Naive thymus-derived CD4-positive, alpha-beta T cell (primary cell): ENCODE measurements at places on chromosomes 3 and 15. TPM values are rescaled to one million over a fixed set of nuclear protein-coding genes. Genes with fewer than 3 reads are reported as not detected.

Gene SMAD6
- total RNA-seq = 0.38 and 0.63 TPM in 2 replicates

Gene PSTPIP1
- total RNA-seq = 182 and 189 TPM in 2 replicates

Gene ATP2C1
- total RNA-seq = 50.5 TPM

Gene TMED3
- 40.3 and 40.5 TPM in 2 replicates for total RNA-seq

Gene CSPG5
- total RNA-seq = 0.51 TPM

Gene CCR3
- total RNA-seq = 0.17 and 0.18 TPM in 2 replicates

Gene TM4SF1
- total RNA-seq = not detected

Gene ZBED2
- total RNA-seq = 0.13 TPM

Gene OIP5
- 0.51 TPM for total RNA-seq

Gene CATSPER2
- 12.2 TPM for total RNA-seq

Gene PDCD6IP
- 219 TPM for total RNA-seq

Gene ERC2
- total RNA-seq = not detected

GRCh38 chr15:75702436-75702835 is 10.2 kb downstream of the CSPG4 start:
- H3K27ac ChIP-seq = no peak overlapping the region
- no peak overlapping the region for H3K4me3 ChIP-seq
- H3K27me3 ChIP-seq = no peaks in the 10 kb centered on the region
- H3K4me1 ChIP-seq = no peaks in the 10 kb centered on the region
- H3K36me3 ChIP-seq = no peaks in the 10 kb centered on the region

DNA sequence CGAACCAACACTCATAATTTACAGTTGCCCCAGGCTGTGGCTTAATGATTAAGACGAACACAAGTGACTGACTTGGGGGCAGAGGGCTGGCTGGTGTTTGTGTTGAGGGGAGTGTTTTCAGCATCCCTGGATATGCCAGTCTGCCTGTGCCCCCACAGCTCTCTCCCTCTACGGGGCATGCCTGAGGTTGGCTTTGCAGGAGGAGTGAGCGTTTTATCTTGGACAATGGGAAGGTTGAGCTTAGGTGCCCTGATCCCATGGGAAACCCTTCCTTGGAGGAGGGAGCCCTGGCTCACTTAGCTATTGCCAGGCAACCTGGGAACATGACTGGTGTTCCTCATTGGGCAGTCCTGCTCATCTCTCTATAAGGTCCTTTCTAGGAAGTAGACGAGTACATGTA is 17.6 kb downstream of the FAM107A start:
- no peaks in the 10 kb centered on the region for H3K4me1 ChIP-seq
- DNase-seq = no peak
- H3K27ac ChIP-seq = no peak overlapping the region
- no peaks in the 10 kb centered on the region for H3K27me3 ChIP-seq

GRCh38 chr3:43852066-43852465 is 161.3 kb downstream of the ABHD5 start:
- DNase-seq = no peak
- H3K4me3 ChIP-seq = no peak overlapping the region
- H3K4me1 ChIP-seq = no peaks in the 10 kb centered on the region
- H3K36me3 ChIP-seq = no peaks in the 10 kb centered on the region
- H3K27me3 ChIP-seq = no peaks in the 10 kb centered on the region
- no peak overlapping the region for H3K27ac ChIP-seq

DNA sequence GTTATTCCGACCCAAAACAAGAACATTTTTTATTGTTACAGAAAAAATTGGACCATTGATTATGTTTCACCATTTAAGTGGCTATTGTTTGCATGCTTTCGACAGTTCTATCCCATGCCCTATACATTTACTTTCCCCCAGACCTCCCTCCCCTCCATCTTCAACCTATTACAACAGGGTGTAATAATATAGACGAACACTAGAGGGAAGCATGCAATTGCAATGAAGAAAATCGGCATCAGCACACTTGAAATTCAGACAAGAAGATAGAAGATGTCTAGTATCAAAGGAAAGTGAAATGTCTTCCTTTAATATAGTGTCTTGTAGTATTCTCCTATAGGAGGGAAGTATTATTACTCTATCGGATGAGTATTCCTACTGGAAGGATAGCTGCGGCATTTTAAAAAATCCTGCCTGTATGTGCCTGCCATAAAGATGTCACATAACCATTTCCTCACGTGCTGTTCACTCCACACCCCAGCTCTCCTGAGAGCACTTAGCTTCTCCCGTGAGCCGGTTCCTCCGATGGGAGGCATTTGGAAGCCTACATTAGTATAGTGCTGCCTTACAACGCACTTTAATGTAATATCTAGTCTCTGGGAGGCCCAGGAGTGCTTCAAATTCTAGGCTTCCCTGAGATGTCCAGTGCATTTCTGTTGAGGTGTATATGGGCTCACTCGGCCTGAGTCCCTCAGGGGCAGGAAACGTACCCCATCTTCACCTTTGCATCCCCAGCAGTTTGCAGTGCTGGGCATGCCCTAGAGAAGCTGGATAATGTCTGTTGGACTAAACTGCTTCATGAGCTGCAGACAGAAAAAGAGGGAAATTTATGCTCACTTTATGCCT is 17.8 kb upstream of the ERICH6 start:
- H3K27ac ChIP-seq = no peak overlapping the region
- no peaks in the 10 kb centered on the region for H3K27me3 ChIP-seq
- no peak overlapping the region for H3K4me3 ChIP-seq

DNA sequence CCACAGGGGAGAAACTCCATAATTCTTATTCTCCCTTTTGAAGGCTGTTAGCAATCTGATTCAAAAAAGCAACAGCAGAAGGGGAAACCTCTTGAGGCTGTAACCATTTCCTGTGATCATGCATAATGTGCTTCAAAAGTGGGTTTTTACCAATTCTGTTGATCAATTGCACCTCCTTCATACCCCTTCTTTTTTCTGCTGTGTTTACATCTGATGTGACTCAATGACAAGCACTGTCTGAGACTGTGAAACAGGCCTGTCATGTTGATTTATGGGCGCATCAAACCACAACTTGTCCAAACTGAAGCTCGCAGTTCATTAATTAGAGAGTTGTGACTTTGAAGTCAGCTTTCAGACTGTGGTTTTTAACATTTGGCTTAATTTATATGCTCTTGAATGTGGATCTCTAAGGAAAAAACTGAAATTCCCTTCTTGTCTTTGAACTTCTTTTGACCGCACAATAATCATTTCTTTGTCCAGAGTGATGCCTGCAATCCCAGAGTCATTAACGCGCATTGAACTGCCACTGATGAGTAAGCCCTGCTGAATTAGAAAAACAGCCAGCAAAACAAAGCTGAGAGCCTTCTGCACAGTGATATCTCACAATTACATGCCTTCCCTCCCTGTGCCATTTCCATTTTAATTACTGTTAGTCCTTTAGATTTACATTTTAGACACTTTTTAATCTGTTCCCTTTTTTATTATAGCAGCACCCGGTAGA is 532.8 kb downstream of the FOXP1 start:
- H3K27ac ChIP-seq = peak overlapping the region; percentile 71
- H3K4me3 ChIP-seq = no peak overlapping the region
- peaks cover 5% of the 10 kb centered on the region for H3K36me3 ChIP-seq
- no peaks in the 10 kb centered on the region for H3K27me3 ChIP-seq

DNA sequence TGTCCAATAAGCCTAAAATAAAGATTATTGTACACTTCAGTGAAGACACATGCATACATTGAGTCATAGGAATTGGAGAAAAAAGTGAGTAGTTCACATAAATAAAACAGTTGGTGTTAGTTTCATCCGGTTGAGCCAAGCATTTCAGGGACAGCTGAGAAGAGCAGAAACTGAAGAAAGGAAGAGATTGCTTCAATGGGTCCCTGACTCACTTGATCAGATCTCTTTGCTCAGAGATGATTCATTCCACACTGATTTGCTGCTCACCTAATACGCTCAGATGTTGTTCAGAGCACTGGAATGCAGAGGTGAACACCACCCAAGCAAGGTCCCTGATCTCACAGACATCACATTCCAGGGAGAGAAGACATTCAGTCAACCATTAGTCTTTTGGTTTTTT is 93.7 kb downstream of the RAD18 start:
- H3K4me1 ChIP-seq = no peaks in the 10 kb centered on the region
- no peak overlapping the region for H3K27ac ChIP-seq
- no peak overlapping the region for H3K4me3 ChIP-seq

- H3K27ac ChIP-seq = no peak overlapping the region
- H3K4me3 ChIP-seq = no peak overlapping the region
- no peaks in the 10 kb centered on the region for H3K36me3 ChIP-seq
- no peaks in the 10 kb centered on the region for H3K27me3 ChIP-seq
- DNase-seq = no peak
Observed at GRCh38 chr3:117602058-117602644, 892.6 kb downstream of the TUSC7 start.

- no peak overlapping the region for H3K4me3 ChIP-seq
- H3K27ac ChIP-seq = no peak overlapping the region
- H3K4me1 ChIP-seq = peaks cover 4% of the 10 kb centered on the region
- DNase-seq = no peak
Observed at GRCh38 chr3:45012577-45012976, 13.5 kb upstream of the CLEC3B start.

DNA sequence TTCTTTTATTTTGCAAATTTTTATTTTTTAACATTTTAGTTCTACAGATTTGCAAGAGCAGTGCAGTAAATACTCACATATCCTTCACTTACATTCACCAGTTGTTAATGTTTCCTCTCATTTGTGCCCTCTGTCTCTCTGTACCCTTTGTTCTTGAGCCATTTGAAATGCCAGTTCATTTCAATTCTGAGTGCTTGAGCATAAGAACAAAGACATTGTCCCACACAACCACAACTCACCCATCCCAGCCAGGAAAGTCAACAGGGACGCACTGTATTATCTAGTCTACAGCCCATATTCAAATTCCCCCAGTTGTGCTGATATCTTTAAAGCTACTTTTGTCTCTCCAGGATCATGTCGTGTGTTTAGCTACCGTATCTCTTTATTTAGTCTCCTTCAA is 141.4 kb upstream of the SLC6A11 start:
- no peak for DNase-seq
- H3K4me1 ChIP-seq = no peaks in the 10 kb centered on the region
- H3K4me3 ChIP-seq = no peak overlapping the region
- no peak overlapping the region for H3K27ac ChIP-seq

- no peaks in the 10 kb centered on the region for H3K4me1 ChIP-seq
- no peak overlapping the region for H3K4me3 ChIP-seq
- no peaks in the 10 kb centered on the region for H3K36me3 ChIP-seq
- no peak for DNase-seq
- H3K27ac ChIP-seq = no peak overlapping the region
Observed at GRCh38 chr3:83093222-83093572, 1331.8 kb upstream of the GBE1 start.

GRCh38 chr3:193843474-193844301 is 250.7 kb downstream of the OPA1 start:
- no peak for DNase-seq
- no peaks in the 10 kb centered on the region for H3K4me1 ChIP-seq
- no peak overlapping the region for H3K4me3 ChIP-seq
- no peak overlapping the region for H3K27ac ChIP-seq

GRCh38 chr3:12705981-12706380 is 42.1 kb upstream of the RAF1 start:
- no peak overlapping the region for H3K27ac ChIP-seq
- DNase-seq = no peak
- no peaks in the 10 kb centered on the region for H3K27me3 ChIP-seq
- no peaks in the 10 kb centered on the region for H3K4me1 ChIP-seq
- H3K36me3 ChIP-seq = no peaks in the 10 kb centered on the region
- no peak overlapping the region for H3K4me3 ChIP-seq

DNA sequence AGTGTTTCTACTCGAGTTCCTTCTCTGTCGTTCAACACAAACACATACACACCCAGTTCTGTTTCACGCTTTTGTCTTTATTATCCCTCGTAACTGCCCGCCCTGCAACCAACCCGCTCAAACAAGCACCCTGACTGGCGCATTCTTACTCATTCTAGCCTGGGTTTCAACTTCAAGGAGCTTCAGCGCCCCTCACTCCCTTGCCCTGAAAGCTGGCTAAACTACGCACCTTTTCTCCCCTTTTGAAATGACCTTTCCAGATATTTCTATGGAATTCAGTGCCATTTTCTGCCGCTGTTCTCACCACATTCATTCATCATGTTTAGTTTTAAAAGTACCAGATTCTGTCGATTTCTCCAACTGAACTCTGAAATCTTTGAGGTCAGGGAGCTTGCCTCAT is 653 bp upstream of the MFSD1 start:
- DNase-seq = no peak
- H3K4me1 ChIP-seq = peaks cover 11% of the 10 kb centered on the region
- peaks cover 3% of the 10 kb centered on the region for H3K36me3 ChIP-seq
- H3K4me3 ChIP-seq = peak overlapping the region; percentile 88

GRCh38 chr15:80844011-80844732 is 65.0 kb downstream of the CEMIP start:
- no peak overlapping the region for H3K4me3 ChIP-seq
- DNase-seq = no peak
- H3K27me3 ChIP-seq = peaks cover 2% of the 10 kb centered on the region
- no peaks in the 10 kb centered on the region for H3K4me1 ChIP-seq
- no peaks in the 10 kb centered on the region for H3K36me3 ChIP-seq
- H3K27ac ChIP-seq = no peak overlapping the region

- no peak overlapping the region for H3K4me3 ChIP-seq
- no peak overlapping the region for H3K27ac ChIP-seq
- H3K36me3 ChIP-seq = no peaks in the 10 kb centered on the region
Observed at GRCh38 chr3:176906046-176906905, 291.0 kb downstream of the TBL1XR1 start.

DNA sequence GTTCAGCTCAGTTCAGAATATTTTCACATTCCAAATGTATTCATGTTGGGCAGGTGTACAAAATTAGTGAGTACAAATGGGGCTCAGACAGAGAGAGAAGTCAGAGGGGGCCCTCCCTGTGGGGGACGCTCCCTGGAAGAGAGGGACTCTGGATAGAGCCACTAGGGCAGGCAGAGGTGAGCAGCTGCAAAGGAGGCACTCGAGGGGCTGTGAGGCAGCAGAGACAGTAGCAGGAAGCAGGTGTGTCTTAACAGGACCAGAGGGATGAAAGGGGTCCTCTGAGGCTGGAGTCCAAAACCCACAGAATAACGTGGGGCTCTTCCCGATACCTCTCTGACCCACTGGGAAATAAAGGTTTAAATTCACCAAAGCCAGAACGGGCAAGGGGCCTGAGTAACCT is 127.1 kb downstream of the MEGF11 start:
- no peaks in the 10 kb centered on the region for H3K27me3 ChIP-seq
- no peaks in the 10 kb centered on the region for H3K36me3 ChIP-seq
- H3K4me1 ChIP-seq = no peaks in the 10 kb centered on the region
- H3K27ac ChIP-seq = no peak overlapping the region

DNA sequence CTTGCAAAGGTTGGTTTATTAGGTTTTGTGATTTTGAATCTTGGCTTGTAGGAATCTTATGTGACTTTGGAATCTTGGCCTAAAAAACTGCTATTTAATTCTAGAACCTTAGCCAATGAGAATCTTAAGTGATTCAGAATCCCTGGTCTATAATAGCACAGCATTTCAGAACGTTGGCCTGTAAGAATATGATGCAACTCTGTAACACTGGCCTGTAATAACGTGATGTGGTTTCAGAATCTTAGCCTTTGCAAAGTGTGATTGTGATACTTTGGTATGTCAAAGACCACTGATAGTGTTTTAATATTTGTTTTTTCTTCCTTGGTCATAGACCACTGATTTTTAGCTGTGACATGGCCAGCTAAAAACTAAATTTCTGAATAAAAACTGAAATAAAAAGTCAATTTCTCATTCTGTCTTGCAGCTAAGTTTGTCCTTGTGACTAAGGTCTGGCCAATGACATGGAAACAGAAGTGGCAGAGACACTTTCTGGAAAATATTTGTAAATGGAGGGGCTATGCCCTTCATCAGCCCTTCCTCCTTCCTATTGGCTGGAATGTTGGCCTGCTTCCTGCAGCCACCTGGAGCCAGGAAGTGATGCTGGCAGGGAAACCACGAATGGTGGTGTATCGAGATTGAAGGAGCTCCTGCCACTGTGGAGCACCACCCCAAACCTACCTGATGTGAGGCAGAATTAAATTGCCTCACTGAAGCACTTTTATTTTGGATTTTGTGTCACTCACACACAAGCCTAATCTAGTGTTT is 42.3 kb upstream of the CORO2B start:
- no peaks in the 10 kb centered on the region for H3K36me3 ChIP-seq
- no peak overlapping the region for H3K4me3 ChIP-seq
- no peak overlapping the region for H3K27ac ChIP-seq
